ENCODE measurements at places on chromosomes 7 and 10.

- no peak for DNase-seq
Measured at GRCh38 chr10:129880191-129880870, 83.7 kb downstream of the EBF3 start.

GRCh38 chr10:4596951-4597350 lies 229.1 kb upstream of the AKR1E2 start:
- no peak for DNase-seq

DNA sequence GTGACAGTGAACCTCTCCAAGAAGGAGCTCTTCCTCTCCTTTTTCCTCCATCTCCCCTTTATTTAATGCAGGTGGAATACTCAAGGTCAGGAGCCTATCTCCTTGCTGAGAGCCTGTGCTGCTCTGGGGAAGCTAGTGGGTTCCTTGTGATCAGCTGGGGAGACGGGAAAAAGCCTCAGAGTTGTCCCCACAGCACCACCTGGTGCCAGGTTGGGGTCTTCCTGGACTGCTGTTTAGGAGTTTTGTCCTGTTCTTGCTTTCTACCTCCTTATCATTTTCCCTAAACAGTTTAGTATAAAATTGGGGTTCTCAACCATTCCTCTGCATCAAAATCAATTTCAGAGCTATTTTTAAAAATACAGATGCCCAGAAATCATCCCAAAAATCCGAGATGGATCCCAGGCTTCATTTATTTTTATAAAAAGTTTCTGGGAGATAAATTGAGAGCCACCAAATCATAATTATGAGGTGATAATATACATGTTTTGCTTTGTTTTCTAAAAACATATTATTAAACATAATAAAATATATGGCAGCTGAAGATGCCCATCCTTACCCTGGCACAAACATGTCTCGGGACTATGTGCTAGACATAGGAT lies 44.3 kb downstream of the MACC1 start:
- no peak for DNase-seq

- no peak for DNase-seq
Measured at GRCh38 chr10:88896994-88897853, 17.2 kb downstream of the STAMBPL1 start.

DNA sequence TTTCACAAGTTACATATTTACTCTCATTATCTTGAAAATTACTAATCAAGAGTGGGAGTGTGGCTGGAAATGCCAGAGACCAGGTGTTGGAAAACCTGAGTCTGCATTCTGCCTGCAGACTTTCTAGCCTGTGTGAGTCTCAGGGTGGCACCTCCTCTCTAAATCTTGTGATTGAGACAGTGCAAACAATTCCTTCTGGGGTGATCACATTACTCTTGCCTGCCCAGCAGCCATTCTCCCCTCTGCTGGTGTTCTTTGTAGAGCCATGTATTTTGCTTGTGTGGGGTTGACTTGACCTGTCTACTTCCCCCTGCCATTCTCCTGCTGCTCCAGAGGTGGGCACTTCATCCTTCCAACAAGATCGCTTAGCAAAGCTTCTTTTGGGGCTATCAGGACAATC lies 101.1 kb downstream of the RAPGEF5 start:
- DNase-seq = no peak

GRCh38 chr10:58579011-58579655 lies 66.5 kb downstream of the BICC1 start:
- DNase-seq = no peak

- DNase-seq = no peak
Measured at GRCh38 chr10:71068861-71069271, 143.5 kb upstream of the UNC5B start.

DNA sequence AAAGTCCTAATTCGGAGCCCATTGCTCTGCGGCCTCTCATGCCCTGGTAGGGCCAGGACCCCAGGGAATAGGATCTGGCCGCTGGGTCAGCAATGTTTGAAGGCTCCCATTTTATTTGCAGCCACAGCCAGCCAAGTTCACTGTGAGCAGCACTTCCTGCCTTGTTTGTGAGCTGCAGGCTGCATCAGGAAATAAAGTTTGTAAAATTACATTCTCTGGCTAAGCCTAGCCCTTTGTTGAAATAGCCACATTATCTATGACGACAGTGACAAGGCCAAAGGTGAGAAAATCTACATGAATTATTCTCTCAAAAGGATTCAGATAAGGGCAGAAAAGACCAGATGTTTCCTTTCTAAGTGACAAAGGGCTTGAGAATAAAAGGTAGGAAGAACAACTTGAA lies 23.7 kb upstream of the ITGB1 start:
- no peak for DNase-seq

GRCh38 chr7:80496586-80496985 lies 15.3 kb downstream of the GNAT3 start:
- no peak for DNase-seq

GRCh38 chr7:74452748-74453321 lies 871 bp upstream of the GTF2IRD1 start:
- DNase-seq = peak; percentile 77

GRCh38 chr7:158759749-158760444 lies 55.3 kb upstream of the NCAPG2 start:
- DNase-seq = no peak

DNA sequence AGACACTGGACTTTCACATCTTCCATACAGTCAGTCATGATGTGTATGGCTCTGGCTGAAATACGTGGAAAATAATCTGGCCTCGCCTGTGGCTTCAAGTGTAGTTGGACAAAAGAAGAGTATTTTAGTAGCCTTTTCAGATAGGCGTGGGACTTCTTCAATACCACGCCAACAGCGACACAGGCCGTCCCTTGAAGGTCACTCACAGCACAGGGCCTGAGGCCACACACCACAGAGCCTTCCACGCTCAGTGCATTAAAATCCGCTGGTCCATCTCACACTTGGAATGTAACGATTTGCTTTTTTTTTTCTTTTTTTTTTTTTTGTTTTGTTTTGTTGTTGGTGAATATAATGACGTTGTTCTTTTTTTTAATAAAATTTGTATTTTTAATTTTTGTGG lies 51.8 kb upstream of the SUN1 start:
- DNase-seq = no peak

- no peak for DNase-seq
Measured at GRCh38 chr10:5663692-5664427, 2.5 kb downstream of the ASB13 start.

DNA sequence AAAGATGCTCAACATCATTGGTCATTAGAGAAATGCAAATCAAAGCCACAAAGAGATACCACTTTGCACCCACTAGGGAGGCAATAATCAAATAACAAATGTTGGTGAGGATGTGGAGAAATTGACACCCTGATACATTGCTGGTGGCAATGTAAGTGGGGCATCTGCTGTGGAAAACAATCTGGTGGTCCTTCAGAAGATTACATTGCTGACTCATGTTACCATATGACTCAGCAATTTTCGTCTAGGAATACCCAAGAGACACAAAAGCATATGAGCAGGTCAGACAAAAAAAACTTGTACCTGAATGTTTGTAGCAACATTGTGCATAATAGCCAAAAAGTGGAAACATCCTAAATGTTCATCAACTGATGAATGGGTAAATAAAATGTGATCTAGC lies 4.9 kb upstream of the CLDN3 start:
- no peak for DNase-seq

DNA sequence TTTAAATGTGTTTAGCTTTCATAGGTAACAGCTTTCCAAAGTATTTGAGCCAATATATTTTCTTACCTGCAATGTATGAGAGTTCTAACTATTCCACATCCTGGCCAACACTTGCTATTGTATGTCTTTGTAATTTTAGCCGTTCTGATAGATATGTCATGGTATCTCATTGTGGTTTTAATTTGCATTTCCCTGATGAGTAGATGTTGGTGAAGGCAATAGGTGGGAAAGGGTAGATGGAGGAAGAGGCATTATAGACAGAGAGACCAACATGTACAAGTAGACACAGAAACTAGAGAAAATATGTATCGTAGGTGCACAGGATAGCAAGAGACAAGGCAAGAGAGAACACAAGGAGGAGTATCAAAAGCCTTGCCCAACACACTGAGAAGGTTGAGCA lies 54.8 kb upstream of the CCDC71L start:
- DNase-seq = no peak

GRCh38 chr10:86970162-86970981 lies 2.1 kb downstream of the ADIRF start:
- peak; percentile 64 for DNase-seq

GRCh38 chr7:23353172-23353571 lies 54.0 kb downstream of the MALSU1 start:
- DNase-seq = no peak

GRCh38 chr7:111108000-111108399 lies 17.1 kb downstream of the LRRN3 start:
- DNase-seq = no peak

DNA sequence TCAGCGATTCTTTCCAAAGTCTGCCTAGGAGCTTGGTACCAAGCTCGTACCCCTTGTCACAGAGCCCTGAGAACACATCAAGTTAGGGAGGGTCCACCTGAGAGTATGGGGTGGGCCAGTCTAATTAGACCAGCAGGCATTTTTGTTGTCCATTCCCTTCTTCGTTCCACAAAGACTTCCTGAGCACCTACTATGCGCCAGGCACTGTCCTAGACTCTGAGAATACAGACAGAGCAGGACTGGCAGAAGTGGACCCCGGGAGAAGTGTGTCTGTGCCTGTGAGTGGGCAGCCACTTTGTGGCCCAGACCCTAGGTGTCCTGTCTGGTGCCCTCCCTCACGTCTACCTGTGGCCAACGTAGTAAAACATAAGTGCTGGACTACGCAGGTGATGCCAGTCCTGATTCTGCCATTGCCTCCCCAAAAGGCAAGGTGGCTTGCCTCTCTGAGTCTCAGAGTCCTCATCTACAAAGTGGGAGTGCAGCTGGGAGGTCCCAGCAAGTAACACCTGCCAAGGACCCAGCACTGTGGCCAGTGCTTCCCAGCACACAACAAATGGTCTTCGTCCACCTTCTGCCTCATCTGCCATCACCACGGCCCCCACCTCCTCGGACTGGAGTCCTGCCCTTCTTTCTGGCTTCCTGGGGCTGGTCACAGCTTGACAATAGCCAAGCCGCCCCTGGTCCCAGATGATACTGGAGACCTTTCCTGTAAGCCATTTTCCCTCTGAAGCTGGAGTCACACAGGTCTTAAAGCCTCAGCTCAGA lies 54.3 kb upstream of the DUSP5 start:
- DNase-seq = peak; percentile 54
